Tibial artery (tissue), 4 donors: ENCODE measurements at places on chromosomes 1 and 21.

DNA sequence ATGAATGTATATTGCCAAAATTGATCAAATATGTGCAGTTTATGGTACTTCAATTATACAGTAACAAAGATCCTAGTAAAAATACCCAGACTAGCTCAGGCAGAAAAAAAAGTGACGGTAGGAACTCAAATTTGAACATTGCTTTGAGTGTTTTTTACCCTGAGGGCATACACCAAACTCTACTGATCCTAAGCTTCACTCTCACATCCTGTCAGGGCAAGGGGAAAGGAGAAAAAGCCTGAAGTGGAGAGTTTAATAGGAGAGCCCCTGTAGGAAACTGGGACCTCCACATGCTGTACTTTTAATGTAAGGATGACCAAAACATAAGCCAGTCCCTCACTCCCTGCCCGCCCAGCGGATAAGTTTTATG lies 59.8 kb upstream of the GNG12 start:
- no peak for DNase-seq

DNA sequence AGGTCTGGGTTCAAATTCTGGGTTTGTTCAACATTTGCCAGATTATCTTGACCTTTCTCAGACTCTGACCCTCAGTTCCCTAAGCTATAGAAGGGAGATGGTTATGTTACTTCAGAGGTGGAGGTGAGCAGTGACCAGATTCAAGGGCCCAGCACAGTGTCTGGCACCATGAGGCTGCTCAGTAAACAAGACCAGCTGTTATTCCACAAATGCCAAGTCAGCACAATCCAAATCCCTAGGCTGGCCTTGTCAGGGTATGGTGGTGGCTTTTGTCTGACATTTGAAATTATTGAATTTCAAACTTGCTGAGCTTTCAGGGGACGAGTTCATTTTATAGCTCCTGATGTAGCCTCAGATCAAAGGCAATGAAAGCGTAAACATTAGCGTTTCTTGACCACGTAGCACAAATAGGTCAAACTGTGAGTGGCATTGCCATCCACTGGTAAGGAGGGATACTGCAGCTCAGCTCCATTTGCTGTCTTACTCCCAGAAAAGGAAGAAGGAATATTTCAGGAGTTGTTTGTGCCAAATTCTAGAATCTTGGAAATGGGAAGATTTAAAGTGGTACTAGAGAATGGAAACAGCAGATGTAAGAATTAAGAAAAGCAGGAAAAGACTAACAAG lies 94.3 kb upstream of the EDN2 start:
- no peak for DNase-seq

DNA sequence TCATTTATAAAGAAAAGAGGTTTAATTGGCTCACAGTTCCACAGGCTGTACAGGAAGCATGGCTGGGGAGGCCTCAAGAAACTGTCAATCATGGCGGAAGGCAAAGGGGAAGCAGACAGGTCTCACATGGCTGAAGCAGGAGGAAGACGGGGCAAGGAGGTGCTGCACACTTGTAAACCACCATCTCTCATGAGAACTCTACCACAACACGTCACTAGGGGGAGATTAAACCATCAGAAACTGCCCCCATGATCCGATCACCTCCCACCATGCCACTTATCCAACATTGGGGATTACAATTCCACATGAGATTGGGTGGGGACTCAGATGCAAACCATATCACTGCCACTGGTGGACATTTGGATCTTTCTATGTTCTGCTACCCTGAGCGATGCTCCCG lies 351.4 kb downstream of the NPHP4 start:
- DNase-seq = no peak

- DNase-seq = no peak
Measured at GRCh38 chr1:107919953-107920352, 45.0 kb downstream of the VAV3 start.

DNA sequence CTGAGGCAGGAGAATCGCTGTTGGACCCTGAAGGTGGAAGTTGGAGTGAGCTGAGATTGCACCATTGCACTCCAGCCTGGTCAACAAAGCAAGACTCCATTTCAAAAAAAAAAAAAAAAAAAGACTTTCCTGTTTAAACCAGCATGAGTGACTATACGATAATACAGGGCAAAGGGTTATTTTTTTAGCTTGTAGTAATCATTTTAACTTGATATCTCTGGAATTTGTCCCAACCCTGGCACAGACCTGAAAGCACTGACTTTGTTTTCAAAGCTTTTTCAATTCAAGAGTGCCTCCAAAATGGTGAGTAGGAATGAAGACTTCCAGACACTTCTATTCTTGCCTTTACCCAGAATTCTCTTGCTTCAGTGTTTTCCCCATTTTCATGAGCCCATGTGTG lies 4.4 kb upstream of the TMCO2 start:
- DNase-seq = no peak
